ENCODE measurements at places on chromosomes 7 and 10. TPM values are rescaled to one million over a fixed set of nuclear protein-coding genes. Genes with fewer than 3 reads are reported as not detected.

- no peak for DNase-seq
These were observed 337.4 kb upstream of the PODXL start for GRCh38 chr7:131893631-131894340.

DNA sequence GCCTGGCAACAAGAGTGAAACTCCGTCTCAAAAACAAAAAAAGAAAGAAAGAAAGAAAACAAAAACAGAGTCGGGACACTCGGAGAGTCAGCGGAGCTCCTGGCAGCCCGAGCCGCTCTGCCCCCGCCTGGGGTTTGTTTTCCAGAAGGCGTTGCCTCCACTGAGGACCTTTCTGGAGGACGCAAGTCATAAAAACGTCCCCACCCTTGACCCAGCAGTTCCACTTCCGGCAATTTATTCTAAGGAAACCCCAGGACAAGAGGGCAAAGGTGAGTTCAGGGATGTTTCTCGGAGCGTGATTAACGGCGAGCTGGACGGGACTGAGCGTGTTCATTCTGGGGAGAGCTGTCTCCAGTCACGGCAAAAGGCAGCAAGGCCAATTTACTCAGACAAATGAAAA, 27.0 kb upstream of the SUN1 start:
- no peak for DNase-seq

DNA sequence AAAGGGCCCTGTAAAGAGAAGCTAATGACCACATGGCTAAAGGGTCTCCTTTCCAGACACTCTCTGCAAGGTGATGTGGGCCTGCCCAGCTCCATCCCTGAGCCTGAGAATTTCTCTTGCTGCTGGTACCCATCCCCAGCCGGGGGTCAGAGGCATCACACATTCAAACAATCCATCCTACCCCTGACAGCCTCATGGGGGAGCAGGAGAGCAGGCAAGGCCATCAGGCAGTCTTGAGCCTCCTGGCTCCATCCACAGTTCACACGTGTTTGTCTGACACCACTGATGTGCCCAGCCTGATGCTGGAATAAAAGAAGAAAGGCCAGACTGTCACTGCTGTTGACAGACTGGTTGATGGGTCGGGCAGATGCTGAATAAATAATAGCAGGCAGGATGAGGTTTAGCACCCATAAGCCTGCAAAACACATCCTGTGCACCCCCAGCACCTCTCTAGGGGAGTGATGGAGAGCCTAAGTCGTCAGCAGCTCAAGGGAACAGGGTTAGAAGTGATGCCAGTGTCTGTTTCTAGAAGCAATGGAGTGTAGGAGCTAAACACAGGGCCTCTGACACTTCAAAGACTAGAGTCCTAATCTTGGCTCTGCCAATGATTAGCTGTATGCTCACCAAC, 43.5 kb downstream of the TLL2 start:
- no peak for DNase-seq

DNA sequence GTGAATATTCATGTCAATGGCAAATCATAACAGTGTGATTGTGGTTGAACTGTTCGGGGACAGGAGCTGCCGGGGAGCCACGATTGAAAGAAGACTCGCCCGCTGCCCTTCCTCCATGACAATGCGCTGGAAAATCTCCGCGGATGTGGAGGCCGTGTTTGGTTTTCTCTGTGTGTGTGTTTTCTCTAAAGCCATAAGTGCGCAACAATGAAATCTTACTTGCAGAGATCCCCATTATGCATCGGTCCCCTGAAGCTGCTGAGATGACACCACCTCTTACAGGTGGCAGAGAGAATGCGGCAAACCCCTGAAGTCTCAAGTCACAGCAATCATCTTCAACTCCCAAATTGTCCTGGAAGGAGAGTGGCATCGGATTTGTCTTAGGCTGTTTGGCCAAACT, 442.3 kb upstream of the MKI67 start:
- DNase-seq = no peak

DNA sequence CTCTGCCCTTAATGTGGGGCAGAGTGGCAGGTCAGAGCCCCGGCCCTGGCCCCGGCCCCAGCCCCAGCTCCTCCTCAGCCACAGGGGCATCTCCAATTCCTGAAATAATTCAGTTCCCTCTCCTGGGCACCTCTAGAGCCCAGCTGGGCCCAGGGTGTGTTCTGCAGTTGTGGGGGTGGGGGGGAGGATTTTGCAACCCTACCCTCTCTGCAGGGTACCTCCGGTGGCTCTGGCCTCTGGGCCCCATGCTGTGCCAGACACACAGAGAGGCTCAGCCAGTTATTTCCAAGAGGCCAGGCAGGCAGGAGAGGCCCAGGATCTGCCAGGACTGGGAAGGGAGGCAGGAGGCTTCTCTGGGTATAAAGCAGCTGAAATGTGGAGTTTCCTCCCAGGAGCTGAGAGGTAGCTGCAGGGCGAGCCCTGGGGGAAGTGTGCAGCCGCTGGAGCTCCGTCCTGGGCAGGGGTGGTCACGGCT, 47.9 kb downstream of the PWWP2B start:
- no peak for DNase-seq

DNA sequence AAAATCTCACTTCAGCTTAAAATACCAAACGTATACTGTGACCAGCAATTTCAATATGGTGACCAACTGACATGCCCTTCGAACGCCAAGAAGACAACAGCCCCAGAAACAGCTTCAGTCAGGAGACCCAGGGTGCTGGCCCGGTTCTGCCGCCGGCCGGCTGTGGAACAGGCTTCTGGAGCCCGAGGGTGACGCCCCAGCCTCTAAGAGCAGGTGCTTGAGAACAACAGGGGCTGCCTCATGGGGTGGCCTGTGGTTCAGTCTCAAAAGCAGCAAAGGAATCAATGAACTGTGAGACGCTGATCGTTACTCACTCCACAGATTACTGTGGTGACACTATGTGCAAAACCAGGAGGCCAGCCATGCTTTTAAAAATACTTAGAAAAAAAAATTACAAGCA, 17.3 kb downstream of the GPER1 start:
- DNase-seq = no peak

DNA sequence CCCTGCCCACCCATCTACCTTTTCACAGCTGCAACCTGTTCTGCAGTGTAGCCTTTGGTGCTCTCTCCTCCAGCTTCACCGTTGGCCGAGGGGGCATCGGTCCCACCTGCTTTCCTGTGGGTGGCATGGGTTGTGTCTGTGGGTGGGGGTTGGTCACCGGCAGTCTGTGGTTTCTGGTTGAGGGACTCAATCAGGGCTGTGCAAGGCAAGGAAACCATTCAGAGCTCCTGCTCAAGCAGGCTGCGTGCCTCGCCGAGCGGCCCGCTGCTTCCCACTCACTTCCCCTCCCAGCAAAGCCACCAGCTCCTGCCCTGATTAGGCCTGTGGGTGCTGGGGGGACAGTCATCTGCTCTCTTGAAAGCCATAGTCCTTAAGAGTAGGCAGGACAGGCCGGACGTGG, 9.8 kb downstream of the DNAJB12 start:
- no peak for DNase-seq

- DNase-seq = peak; percentile 65
These were observed 5.5 kb upstream of the LZTS2 start for GRCh38 chr10:100993986-100994708.

- DNase-seq = no peak
These were observed 65.8 kb upstream of the PRKAR2B start for GRCh38 chr7:106978425-106979420.

GRCh38 chr10:57049096-57049495, 688.0 kb upstream of the ZWINT start:
- DNase-seq = no peak

GRCh38 chr10:126736727-126737126, 66.2 kb upstream of the C10orf90 start:
- DNase-seq = no peak

GRCh38 chr7:108598914-108599580, 29.4 kb downstream of the DNAJB9 start:
- DNase-seq = no peak

- no peak for DNase-seq
These were observed 69.8 kb upstream of the GSDME start for GRCh38 chr7:24827027-24827426.

- no peak for DNase-seq
These were observed 448.9 kb downstream of the ADRA2A start for GRCh38 chr10:111525696-111526095.

- DNase-seq = no peak
These were observed 1349.1 kb downstream of the XPNPEP1 start for GRCh38 chr10:108574233-108574632.

- DNase-seq = no peak
These were observed 12.7 kb upstream of the GSAP start for GRCh38 chr7:77428777-77429231.

DNA sequence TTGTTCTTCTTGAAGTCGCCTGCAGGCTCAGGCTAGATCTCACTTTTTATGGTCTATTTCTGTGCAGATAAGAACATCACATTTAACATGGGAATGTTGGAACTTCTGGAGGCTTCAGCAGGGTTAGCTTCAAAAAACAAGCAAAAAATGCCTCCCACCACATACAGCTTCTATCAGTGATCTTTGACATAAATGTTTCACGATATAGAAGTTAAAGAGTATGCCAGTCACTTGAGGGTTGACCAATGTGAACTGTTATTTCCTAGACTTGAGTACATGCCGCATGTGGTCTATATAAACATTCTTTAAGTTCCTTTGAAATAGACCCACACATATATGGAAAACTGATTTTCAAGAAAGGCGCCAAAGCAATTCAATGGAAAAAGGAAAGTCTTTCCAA, 219.2 kb upstream of the KLF14 start:
- DNase-seq = no peak

- DNase-seq = no peak
These were observed 5.6 kb upstream of the PCGF5 start for GRCh38 chr10:91214911-91215310.

DNA sequence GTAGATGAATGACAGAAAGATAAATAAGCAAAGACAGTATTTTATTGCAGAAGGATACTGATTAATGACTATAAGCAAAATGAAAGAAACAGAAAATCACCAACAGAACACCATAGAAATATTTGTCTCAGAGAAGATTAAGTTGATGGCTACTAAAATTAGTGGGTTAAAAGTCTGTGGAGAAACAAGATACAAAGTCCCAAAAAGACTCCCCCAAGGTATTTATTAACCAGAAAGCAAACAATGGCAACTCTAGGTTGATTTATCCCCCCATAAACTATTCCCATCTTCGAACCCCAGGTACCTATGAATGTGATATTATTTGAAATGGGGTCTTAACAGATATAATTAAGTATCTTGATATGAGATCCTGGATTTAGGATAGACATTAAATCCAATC, 1104.5 kb upstream of the PHF14 start:
- no peak for DNase-seq

DNA sequence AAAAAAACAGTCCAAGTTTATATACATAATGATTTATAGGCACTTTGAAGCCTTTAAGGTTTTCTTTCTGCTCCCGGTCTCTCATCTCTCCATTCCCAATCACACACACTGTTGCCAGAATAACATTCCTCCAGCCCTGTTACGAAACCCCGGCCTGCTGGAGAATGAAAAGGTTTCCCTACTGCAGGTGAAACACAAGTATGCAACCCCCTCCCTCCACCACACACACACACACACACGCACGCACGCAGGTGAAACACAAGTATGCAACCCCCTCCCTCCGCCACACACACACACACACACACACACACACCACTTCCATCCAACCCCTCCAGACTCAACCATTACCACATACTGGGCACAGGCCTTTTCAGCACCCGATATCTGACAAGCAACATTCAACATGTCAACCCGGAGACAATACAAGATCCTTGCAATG, 87.5 kb downstream of the PARD3 start:
- DNase-seq = no peak

GRCh38 chr7:81990395-81990794, 220.5 kb upstream of the HGF start:
- DNase-seq = no peak

DNA sequence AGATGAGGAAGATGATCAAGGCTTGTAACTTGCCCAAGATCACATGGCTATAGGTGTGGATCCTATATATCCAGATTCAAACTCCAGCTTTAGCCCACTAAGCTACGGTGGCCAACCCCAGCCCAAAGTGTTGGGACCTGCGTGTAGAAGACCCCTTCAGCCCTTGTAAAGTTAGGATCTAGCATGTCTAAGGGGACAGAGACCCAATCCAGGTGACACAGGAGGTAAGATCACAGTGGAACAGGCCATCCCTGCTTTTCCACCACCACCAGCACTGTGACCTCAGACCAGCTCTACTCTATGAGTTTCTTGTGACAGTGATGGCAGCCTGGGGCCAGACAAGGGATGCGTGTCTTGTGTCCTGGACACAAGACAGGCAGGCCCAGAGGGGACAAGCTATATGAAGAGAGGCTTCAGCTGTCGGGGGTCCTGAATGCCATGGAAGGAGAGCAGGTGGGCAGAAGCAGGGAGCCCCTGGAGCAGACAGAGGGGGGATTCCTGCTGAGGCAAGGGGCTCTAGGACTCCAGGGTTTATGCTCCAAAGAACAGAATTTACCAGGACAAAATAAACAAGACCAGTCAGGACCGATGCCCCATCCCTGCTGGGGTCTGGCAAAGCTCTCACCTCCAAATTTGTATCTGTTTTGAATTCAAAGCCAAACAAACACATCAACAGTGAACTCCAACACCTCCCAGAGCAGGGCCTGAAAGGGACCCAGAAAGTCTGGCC, 10.4 kb downstream of the GPRIN2 start:
- no peak for DNase-seq

- no peak for DNase-seq
These were observed 22.4 kb downstream of the PPP1R3C start for GRCh38 chr10:91610444-91610843.

GRCh38 chr10:113849946-113850345, 3.9 kb downstream of the DCLRE1A start:
- no peak for DNase-seq

GRCh38 chr10:119007211-119007574, 22.3 kb upstream of the NANOS1 start:
- no peak for DNase-seq

DNA sequence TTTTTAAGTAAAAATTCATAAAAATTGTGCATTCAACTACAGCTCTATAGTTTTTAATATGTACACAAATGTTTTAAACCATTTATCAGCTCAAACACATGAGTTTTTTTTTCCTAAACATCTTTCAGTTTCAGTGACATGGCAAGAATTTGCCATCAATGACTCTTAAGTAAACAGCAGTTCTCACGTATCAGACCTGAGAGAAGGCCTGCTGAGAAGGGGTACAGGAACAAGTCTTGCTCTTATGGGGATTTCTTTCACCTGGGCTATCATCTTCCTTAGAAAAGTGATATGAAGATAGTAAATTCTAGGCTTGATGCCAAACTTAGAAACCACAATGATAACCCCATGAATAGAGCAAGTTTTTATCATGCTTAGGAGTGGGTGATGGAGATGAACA, 467.8 kb downstream of the ARL4A start:
- DNase-seq = no peak

GRCh38 chr10:43196131-43196980, 58.1 kb downstream of the CSGALNACT2 start:
- no peak for DNase-seq

SPDYE8 gene
- 0.24 TPM for total RNA-seq

TEX47 gene
- not detected for total RNA-seq

ANXA8 gene
- total RNA-seq = 0.16 TPM

CHAT gene
- not detected for total RNA-seq

ZNF488 gene
- total RNA-seq = 1.2 TPM

FEZF1 gene
- total RNA-seq = not detected

CACNA2D1 gene
- 31.6 TPM for total RNA-seq

PDE1C gene
- not detected for total RNA-seq

MSMB gene
- total RNA-seq = not detected

SPACDR gene
- total RNA-seq = not detected

RARRES2 gene
- total RNA-seq = not detected

LGI1 gene
- total RNA-seq = not detected

ICA1 gene
- total RNA-seq = not detected
